Fibroblast of upper back skin (primary cell): ENCODE measurements at places on chromosomes 7 and 10.

- DNase-seq, result no peak
Measured at GRCh38 chr10:89954061-89954460, 252.7 kb downstream of the KIF20B start.

DNA sequence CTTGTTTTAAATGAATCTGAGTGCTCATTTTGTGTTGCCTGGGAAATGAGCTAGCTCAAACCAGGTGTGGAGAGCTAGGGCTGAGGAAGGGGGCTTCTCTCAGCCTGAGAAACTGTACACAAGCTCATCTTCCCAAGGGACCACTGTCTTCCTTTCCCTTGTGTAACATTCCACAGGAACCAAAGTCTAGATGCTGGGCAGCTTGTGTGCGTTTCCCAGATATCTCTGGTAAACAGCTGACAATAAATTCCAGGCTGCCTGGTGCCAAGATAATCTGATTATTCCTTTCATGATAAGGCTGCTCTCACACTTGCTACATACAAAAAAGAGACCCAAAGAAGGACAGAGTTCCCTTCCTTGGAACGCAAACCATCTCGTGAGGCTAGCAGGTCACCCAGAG lies 33.1 kb upstream of the MKLN1 start:
- DNase-seq, result no peak

- no peak for DNase-seq
Measured at GRCh38 chr7:91832493-91833045, 47.9 kb downstream of the MTERF1 start.

DNA sequence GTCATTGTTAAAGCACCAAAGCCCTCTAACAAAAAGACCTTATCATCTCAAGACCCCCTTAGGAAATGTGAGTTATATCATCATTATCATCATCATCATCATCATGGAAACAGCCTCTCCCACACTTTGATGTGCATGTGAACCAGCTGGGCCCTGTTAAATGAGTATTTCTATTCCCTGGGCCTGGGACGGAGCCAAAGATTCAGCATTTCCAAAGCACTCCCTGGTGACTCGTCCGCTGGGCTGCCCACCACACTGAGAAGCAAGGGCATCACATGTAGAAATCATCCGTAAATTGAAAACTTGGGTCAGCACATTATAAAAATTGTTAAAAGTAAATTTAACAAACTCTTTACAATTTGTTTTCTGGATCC lies 88.6 kb downstream of the PTPRN2 start:
- no peak for DNase-seq

GRCh38 chr7:30692438-30692837 lies 10.2 kb upstream of the CRHR2 start:
- no peak for DNase-seq

DNA sequence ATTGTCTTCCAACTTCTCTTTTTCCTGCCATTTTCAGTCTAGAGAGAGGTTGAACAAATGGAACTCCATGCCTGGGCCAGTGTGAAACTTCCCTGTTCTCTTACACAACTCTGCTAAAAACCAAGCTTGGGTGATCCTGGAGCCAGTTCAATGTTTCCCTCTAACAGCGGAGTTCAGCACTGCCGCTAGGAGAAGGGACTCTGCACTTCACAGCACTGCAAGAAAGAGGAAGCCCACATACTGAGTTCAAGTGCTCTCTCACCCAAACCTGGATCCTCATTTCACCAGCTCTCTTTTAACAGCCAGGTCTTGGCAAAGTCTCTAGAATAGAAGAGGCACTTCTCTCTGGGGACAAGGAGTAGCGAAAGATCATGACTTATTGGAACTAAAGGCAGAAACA lies 18.8 kb downstream of the FOXI2 start:
- no peak for DNase-seq

DNA sequence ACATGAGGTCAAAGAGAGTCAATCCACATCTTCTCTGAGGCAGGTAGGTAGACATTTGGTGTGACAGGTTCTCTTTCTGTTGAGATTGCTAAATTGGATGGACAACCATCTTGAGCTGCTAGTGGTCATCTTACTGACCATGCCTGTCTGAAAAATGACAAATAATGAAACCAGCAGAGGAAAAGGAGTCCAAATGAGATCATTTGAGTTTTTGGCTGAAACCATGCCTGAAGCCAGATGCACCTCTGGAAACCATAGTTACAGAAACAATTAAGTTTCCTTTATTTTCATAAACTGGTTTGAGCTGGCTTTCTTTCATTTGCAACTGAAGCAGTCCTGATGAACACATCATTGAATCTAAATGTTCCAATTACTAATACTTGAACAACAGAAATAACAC lies 100.6 kb downstream of the ZNF438 start:
- DNase-seq, result no peak

- DNase-seq, result no peak
Measured at GRCh38 chr10:60427709-60428386, 38.2 kb upstream of the ANK3 start.

- DNase-seq, result no peak
Measured at GRCh38 chr10:77504873-77505257, 132.7 kb downstream of the KCNMA1 start.

- no peak for DNase-seq
Measured at GRCh38 chr7:46163246-46163645, 242.2 kb upstream of the IGFBP3 start.

GRCh38 chr7:152754075-152754730 lies 5.3 kb upstream of the ACTR3B start:
- no peak for DNase-seq

DNA sequence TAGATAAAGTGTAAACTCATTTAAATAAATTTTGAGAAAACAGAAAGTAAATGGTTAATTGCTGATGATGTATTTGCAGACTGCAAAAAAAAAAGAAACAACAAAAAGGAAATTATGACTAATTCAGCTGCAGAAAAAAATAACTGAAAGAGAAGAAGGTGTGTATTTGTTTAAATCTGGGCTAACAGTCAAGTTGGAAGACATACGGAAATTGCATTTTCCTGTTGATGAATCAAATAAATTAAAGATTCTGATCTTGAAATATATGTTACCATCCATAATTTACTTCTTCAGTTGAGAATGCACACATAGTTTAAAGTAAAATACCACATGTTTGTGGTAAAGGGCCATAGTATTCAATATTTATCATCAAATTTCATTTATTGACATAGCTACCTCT lies 19.3 kb upstream of the ING3 start:
- DNase-seq, result no peak

- DNase-seq, result peak; percentile 94
Measured at GRCh38 chr7:130966246-130967009, 232.4 kb upstream of the KLF14 start.

DNA sequence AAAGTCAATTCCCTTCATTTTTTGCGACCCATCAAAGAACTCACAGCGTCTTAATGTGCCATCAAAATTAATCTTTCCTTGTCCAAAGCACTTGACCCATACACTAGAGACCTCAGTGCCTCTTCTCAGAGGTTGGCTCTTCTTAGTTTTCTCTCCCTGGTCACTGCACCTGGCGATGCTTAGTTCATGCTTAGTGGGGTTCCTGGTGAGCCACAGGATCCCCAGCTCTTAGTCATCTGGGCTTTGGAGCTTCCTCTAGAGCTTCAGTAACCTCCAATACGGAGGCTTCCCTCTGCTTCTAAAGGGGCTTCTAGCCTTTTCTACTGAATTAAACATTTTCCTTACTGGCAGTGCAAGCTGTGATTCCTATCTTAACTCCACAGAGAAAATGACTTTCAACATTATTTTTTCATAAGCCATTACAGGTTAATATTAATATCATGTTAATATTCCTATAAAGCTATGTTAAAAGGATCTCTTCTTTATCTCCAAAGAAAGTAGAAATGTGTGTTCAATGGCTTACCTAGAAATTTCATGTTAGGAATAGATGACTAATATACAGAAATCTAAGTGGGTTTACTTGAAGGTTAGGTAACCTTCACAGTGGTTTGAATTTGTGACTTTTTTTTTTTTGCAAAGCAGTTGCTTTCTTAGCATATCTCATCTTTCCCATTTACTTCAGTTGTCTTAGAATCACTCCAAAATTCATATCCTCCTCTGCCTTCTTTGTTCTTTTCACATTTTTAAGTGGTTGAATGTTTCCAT lies 295.2 kb downstream of the CAMK1D start:
- no peak for DNase-seq

- DNase-seq, result no peak
Measured at GRCh38 chr10:84845628-84846261, 517.4 kb downstream of the CCSER2 start.

GRCh38 chr10:132162021-132162531 lies 24.7 kb upstream of the DPYSL4 start:
- DNase-seq, result no peak

GRCh38 chr7:3009086-3009485 lies 34.6 kb downstream of the CARD11 start:
- no peak for DNase-seq

DNA sequence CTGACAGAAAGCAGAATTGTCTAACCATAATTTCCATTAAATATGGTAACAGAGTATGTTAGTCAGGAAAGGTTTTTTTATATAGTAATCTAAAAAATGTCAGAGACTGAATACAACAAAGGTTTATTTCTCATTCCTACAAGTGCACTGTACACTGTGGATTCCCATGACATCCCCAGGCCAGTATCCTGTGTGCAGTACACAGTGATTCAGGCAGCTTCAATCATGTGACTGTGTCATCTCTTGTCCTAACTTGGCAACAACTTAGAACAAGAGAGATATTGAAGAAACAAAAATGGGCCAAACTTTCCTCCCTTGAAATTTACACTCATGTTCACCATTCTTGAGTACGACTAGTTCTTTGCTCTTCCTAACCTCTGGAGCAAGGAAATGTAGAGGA lies 189.8 kb upstream of the SEMA3A start:
- no peak for DNase-seq

DNA sequence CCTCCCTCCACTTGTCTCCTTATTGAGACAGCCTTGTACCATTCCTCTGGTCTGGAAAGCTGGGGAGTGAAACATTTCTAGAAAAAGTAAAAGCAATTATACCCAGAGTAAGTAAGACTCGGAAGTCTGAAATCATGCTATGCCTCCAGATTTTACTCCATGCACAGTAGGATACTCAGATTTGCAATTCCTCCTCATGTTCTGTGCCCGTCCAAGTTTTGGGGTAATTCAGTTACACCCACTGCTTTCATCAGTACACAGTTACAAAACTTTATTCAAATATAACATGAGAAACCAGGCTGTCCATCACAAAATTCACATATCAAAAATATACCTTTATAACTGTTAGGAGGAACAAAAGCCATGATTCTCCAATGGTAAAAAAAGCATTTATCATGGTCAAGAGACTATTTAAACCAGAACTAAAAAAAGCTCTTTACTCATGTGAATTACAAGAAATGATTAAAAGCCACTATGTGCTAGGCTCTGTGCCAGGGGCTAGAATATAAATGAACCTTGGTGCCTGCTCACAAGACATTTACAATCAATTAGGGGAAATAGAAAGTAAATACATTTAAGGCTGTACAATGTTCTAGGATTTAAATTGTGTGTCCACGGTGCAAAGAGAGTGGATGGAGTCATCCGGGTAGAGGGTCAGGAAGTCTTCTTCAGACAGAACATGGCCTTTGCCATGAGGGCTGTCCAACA lies 320.2 kb downstream of the ELMO1 start:
- DNase-seq, result no peak

DNA sequence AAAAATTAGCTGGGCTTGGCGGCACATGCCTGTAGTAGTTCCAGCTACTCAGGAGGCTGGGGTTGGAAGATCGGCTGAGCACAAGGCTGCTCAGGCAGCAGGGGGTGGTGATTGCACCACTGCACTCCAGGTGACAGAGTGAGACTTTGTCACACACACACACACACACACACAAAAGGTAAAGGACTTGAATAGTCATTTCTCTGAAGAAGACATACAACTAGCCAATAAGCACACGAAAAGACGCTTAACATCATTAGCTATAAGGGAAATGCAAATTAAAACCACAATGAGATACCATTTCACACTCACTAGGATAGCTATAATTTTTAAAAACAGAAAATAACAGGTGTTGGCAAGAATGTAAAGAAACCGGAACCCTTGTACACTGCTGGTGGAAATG lies 48.6 kb downstream of the HIP1 start:
- DNase-seq, result no peak

DNA sequence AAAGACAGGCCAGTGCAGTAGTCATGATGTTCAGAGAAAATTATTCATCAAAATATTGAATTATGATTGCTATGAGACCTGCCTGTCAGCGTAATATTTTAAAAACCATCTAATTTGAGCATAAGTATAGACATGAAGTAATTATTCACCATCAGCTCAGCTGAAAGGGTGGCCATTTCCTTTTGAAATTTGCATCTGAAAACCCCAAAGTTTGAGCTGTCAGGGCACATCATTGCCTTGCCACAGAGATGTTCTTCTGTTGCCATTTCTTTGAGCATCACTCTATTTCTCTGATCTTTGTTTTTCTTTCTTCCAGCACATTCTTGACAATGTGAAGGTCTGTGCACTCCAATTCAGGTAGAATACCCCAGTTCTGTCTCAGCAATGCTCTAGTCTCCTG lies 147.5 kb upstream of the RHOBTB1 start:
- no peak for DNase-seq

- no peak for DNase-seq
Measured at GRCh38 chr10:14587540-14588083, 187.1 kb downstream of the FAM107B start.

DNA sequence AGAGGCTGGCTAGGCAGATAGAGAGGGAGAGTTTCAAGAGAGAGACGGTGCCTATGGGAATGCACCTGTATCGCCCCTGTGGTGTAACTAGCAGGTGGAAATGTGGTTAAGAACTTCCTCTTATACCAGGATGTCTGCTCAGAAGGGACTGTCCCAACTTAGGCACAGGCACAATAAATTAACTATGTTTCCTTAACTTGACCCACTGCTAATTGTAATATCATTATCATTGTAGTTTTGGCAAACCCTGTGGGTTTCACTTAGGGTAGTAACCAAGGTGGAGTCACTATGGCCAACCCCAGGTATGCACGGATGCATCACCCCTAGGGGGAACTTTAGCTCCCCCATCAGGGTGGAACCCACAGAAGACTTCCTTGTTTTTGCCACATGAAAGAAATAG lies 455.7 kb downstream of the DGKB start:
- no peak for DNase-seq

GRCh38 chr7:6226194-6226799 lies 46.1 kb downstream of the CYTH3 start:
- peak; percentile 92 for DNase-seq

DNA sequence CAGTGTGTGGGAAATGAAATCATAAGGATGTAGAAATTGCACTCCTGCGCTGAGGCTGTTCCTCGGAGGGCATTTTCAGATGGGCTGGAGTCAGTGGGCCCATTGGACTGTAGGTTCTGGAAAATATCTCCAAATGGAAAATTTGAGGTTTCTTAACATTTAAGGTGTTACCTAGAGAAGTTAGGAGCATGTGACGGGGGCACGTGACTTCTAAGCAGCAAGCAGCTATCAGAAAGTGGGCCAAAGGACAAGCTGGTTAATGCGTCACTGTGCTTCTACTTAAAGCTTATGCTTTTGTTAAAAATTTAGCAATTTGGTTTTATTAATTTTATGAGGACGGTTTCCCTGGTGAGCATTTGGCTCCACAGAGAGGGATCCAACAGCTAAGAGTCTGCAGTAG lies 298.7 kb downstream of the DPP6 start:
- DNase-seq, result no peak

- DNase-seq, result no peak
Measured at GRCh38 chr10:125155101-125155500, 5.3 kb downstream of the CTBP2 start.
